Naive thymus-derived CD4-positive, alpha-beta T cell (primary cell): ENCODE measurements at places on chromosomes 7 and 10. TPM values are rescaled to one million over a fixed set of nuclear protein-coding genes. Genes with fewer than 3 reads are reported as not detected.
A peak's percentile ranks its signal among the peaks of the same experiment; 100 is the strongest.

- no peak overlapping the region for H3K4me3 ChIP-seq
- H3K36me3 ChIP-seq, result no peaks in the 10 kb centered on the region
- H3K27ac ChIP-seq, result no peak overlapping the region
- DNase-seq, result peak; percentile 68
Measured at GRCh38 chr10:116796910-116797513, 52.3 kb upstream of the ENO4 start.

GRCh38 chr7:133207687-133208086 is 45.2 kb upstream of the EXOC4 start:
- H3K27ac ChIP-seq, result no peak overlapping the region
- H3K36me3 ChIP-seq, result no peaks in the 10 kb centered on the region
- DNase-seq, result no peak
- no peaks in the 10 kb centered on the region for H3K4me1 ChIP-seq
- H3K4me3 ChIP-seq, result no peak overlapping the region

GRCh38 chr7:83484266-83484665 is 164.7 kb downstream of the SEMA3E start:
- H3K27ac ChIP-seq, result no peak overlapping the region
- no peaks in the 10 kb centered on the region for H3K27me3 ChIP-seq
- H3K4me3 ChIP-seq, result no peak overlapping the region
- no peak for DNase-seq

DNA sequence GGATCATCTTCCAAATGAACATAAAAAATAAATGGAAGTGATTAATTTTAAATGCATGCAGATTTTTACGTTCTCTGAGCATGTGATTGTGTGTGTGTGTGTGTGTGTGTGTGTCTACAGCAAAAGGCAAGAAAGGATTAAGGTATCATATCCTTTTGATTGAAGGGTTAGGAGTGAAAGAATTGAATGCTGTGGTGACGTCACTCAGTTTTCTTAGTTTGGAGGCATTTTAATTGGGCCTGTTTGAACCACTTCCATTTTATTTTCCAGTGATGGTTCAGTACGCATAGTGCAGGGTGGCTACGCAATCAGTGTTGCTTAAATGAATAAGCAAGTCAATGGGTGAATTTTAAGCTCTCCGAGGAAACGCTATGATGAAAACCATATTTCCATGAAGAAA is 31.3 kb downstream of the TACC2 start:
- no peak overlapping the region for H3K27ac ChIP-seq
- no peaks in the 10 kb centered on the region for H3K4me1 ChIP-seq
- H3K36me3 ChIP-seq, result no peaks in the 10 kb centered on the region
- no peak for DNase-seq
- H3K4me3 ChIP-seq, result no peak overlapping the region

DNA sequence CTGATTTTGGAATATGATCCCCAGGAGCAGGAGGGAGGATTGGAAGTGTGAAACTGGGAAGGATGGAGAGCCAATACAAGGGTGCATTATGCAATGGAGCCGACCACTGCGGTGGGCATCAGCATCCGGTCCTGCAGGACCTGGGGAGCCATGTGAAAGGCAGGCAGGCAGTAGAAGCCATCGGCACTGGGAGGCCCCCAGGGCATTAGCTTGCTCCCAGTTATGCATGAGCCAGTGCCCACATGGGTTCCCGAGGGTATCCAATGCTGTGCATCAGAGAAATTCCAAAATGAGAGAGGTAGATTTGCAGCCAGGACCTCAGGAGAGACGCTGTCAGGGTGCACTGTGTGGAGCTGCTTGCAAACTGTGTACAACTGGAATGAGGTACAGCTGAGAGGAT is 8.7 kb upstream of the KCP start:
- H3K4me3 ChIP-seq, result no peak overlapping the region
- H3K27ac ChIP-seq, result no peak overlapping the region
- no peaks in the 10 kb centered on the region for H3K4me1 ChIP-seq
- DNase-seq, result no peak
- H3K36me3 ChIP-seq, result no peaks in the 10 kb centered on the region
- H3K27me3 ChIP-seq, result peaks cover 4% of the 10 kb centered on the region

DNA sequence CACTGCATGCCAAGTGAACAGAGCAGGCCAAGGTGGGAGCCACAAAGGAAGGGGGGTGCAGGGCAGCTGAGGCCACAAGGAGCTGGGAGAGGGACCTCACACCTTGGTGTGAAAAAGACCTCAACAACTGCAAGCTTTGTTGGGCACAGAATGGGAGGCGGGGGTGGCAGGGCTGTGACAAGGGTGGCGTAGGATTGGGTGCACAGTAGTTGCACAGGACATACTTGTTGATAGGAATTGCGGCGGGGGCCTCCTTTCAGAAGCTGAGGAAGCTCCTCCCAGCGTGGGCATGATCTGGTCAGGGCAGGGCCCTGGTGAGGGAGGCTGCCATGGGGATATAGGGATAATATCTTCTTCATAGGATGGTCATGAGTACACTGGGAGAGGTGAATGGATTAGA is 25.8 kb downstream of the POLL start:
- H3K27ac ChIP-seq, result no peak overlapping the region
- peaks cover 7% of the 10 kb centered on the region for H3K27me3 ChIP-seq
- H3K4me1 ChIP-seq, result peaks cover 9% of the 10 kb centered on the region

- H3K27ac ChIP-seq, result no peak overlapping the region
- no peaks in the 10 kb centered on the region for H3K36me3 ChIP-seq
- DNase-seq, result no peak
- no peak overlapping the region for H3K4me3 ChIP-seq
- H3K4me1 ChIP-seq, result no peaks in the 10 kb centered on the region
Measured at GRCh38 chr7:5266191-5267028, 16.3 kb upstream of the SLC29A4 start.

DNA sequence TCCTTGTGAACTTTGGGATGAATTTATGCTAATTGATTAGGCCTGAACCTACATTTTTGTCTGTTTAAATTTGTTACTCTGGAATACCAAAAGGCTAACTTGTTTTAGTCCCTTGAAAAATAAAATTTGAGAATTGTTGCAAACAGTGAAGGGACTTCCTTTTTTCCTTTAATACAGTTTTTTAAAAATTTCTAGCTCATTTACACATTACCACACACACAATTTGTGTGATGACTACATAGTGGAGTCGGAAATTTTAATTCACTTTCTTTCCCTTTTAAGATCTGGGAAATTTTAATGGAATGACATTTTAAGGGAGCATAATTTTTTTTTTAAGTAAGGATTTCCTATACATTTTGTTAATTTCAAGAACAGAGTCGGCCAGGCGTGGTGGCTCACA is 8.6 kb upstream of the TMEM236 start:
- H3K4me3 ChIP-seq, result no peak overlapping the region
- H3K27me3 ChIP-seq, result no peaks in the 10 kb centered on the region
- H3K4me1 ChIP-seq, result no peaks in the 10 kb centered on the region
- no peak overlapping the region for H3K27ac ChIP-seq
- no peaks in the 10 kb centered on the region for H3K36me3 ChIP-seq
- no peak for DNase-seq

DNA sequence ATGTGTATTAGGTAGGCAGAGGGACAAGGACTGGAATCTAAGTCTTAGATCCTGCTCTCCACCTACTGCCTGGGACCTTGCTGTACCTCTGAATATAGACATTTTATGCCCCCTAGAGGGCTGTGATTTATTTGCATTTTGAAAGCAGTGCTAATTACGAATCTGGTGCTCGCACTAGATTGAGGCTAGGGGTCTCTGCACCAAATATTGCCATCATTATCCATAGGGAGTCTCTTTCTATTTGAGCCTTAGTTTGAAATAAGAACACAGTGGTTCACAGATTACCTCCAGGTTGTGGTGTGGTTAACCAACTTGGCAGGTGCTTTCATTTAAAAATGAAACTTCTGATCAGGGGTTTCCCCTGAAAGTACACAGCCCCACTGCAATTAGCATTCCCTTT is 41.8 kb downstream of the CNNM1 start:
- H3K36me3 ChIP-seq, result no peaks in the 10 kb centered on the region
- no peaks in the 10 kb centered on the region for H3K4me1 ChIP-seq
- H3K27ac ChIP-seq, result no peak overlapping the region
- H3K4me3 ChIP-seq, result no peak overlapping the region
- no peak for DNase-seq

GRCh38 chr10:97667463-97667862 is 19.6 kb downstream of the AVPI1 start:
- H3K27ac ChIP-seq, result no peak overlapping the region
- H3K4me3 ChIP-seq, result no peak overlapping the region
- H3K4me1 ChIP-seq, result no peaks in the 10 kb centered on the region
- peaks cover 6% of the 10 kb centered on the region for H3K36me3 ChIP-seq
- H3K27me3 ChIP-seq, result no peaks in the 10 kb centered on the region

- no peaks in the 10 kb centered on the region for H3K4me1 ChIP-seq
- no peak overlapping the region for H3K27ac ChIP-seq
- DNase-seq, result peak; percentile 34
- no peaks in the 10 kb centered on the region for H3K27me3 ChIP-seq
- no peaks in the 10 kb centered on the region for H3K36me3 ChIP-seq
- no peak overlapping the region for H3K4me3 ChIP-seq
Measured at GRCh38 chr7:131302876-131303707, 24.6 kb upstream of the MKLN1 start.

- no peak overlapping the region for H3K4me3 ChIP-seq
- no peak overlapping the region for H3K27ac ChIP-seq
- H3K36me3 ChIP-seq, result no peaks in the 10 kb centered on the region
- no peak for DNase-seq
- H3K4me1 ChIP-seq, result no peaks in the 10 kb centered on the region
Measured at GRCh38 chr10:4838743-4839142, 12.7 kb downstream of the AKR1E2 start.

GRCh38 chr7:138880881-138881578 is 83.0 kb upstream of the ATP6V0A4 start:
- H3K36me3 ChIP-seq, result no peaks in the 10 kb centered on the region
- H3K27ac ChIP-seq, result no peak overlapping the region
- H3K27me3 ChIP-seq, result no peaks in the 10 kb centered on the region
- no peak overlapping the region for H3K4me3 ChIP-seq
- H3K4me1 ChIP-seq, result peaks cover under 1% of the 10 kb centered on the region
- DNase-seq, result no peak

DNA sequence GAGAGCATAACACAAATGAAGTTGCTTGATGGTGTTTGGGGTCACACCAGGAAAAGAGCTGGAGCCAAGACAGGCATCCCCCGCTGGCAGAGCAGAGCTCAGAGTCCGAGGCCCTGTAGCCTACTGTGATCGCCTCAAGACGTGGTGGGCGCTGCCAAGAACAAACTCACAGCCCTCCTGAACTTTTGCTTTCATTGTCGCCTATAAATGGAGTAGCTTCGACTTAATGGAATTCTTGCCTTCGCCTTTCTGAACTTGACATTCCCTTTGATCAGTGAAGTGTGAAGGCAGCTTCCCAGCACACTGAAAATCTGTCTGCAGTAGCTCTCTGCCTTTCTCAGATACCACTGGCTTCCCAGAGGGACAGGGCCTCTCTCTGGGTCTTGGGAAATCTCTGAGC is 21.3 kb downstream of the CPXM2 start:
- H3K36me3 ChIP-seq, result no peaks in the 10 kb centered on the region
- H3K4me1 ChIP-seq, result no peaks in the 10 kb centered on the region
- no peak overlapping the region for H3K27ac ChIP-seq
- H3K27me3 ChIP-seq, result no peaks in the 10 kb centered on the region

- no peak for DNase-seq
- no peaks in the 10 kb centered on the region for H3K27me3 ChIP-seq
- no peaks in the 10 kb centered on the region for H3K36me3 ChIP-seq
- no peaks in the 10 kb centered on the region for H3K4me1 ChIP-seq
- H3K4me3 ChIP-seq, result no peak overlapping the region
Measured at GRCh38 chr10:7634142-7634894, 32.4 kb downstream of the ITIH5 start.

DNA sequence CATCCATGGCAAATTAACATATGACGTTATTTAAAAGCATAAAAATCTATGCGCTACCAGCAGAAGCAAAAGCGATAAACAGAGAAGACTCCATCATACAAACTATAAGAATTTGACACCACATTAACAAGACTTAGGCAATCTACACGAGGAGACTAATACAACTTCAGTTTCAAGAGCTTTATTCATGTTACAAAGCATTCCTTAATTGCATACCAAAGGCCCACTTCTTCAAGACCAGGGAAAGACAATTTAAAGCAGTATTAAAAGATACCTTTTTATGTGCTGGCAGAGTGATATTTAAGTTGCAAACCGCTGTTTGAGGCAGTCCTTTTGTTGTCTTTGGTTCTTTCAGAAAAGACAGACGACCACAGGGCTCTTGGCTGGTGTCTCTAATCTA is 176.0 kb upstream of the CCDC6 start:
- no peak overlapping the region for H3K27ac ChIP-seq
- no peaks in the 10 kb centered on the region for H3K27me3 ChIP-seq
- H3K4me1 ChIP-seq, result no peaks in the 10 kb centered on the region
- H3K4me3 ChIP-seq, result no peak overlapping the region

- no peak overlapping the region for H3K27ac ChIP-seq
- no peaks in the 10 kb centered on the region for H3K36me3 ChIP-seq
- H3K27me3 ChIP-seq, result no peaks in the 10 kb centered on the region
Measured at GRCh38 chr10:72386916-72387586, 32.3 kb upstream of the DNAJB12 start.

The SLC26A5 gene
- not detected for total RNA-seq

The ZNF804B gene
- not detected in 2 replicates for total RNA-seq

The LANCL2 gene
- 7.4 TPM for total RNA-seq

The GPC2 gene
- 12.3 TPM for total RNA-seq

The XRCC2 gene
- total RNA-seq, result 1.2 TPM

The COBL gene
- 0.08 TPM for total RNA-seq

The PPP1R3A gene
- total RNA-seq, result not detected

The GDF2 gene
- not detected for total RNA-seq

The TMEM130 gene
- not detected for total RNA-seq

The GPR158 gene
- total RNA-seq, result not detected

The PDCD11 gene
- total RNA-seq, result 38.8 TPM
